ENCODE measurements at places on chromosomes 13 and 19. TPM values are rescaled to one million over a fixed set of nuclear protein-coding genes. Genes with fewer than 3 reads are reported as not detected.

DNA sequence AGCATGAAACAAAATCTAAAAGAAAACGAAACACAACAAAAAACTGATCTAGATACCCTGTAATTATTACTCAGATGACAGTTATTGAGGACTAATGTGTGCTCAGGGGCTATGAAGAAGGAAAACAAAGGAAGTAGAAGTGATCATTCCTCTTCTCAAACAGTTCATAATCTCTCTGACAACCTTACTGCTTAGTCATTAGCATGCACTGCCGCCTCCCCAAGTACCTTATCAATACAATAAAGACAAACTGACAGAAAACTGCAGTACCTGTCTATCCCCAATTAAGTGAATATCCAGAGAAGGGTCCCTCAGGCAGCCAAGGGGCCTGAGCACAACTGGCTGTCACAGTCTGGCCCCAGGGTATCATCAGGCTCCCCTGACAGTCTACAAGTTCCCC, 22.0 kb upstream of the POU4F1 start:
- DNase-seq, result no peak

- no peak for DNase-seq
Observed at GRCh38 chr13:24127116-24127631, 33.3 kb upstream of the SPATA13 start.

CLDND2 gene
- total RNA-seq, result not detected

DNA sequence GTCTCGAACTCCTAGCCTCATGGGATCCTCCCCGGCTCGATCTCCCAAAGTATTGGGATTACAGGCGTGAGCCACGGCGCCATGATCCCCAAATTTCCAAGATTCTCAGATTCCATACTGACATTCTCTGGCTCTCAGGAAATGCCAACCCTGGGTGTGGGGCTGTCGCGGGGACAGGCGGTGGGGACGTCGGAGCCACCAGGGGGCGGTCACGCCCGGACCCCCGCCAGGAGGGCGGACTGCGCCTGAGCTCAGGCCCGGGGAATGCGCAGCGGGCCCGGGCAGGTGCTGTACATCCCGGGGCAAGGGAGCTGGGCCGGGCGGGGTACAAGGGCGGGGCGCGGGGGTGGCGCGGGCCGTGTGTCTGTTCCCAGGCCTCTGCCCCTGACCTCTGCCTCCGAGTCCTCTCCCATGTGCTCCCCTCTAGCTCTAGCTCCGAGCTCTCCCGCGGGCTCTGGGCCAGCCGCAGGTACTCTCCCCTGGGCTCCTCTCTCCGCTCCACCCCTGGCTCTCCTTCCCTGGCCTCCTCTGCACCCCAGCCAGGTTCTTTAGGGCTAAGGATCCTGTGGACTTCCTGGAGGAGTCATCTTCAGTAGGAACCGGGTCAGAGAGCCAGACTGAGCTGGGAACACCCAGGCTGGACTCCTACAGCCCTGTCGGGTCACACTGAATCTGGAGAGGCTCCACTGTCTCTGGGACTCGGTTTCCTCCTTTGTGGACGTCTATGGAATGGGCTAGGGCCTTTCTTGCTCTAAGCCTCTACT, 2.4 kb downstream of the PPP1R13L start:
- DNase-seq, result no peak

DGKH gene
- total RNA-seq, result 3.4 TPM

ZNF177 gene
- total RNA-seq, result 3.1 TPM

DNA sequence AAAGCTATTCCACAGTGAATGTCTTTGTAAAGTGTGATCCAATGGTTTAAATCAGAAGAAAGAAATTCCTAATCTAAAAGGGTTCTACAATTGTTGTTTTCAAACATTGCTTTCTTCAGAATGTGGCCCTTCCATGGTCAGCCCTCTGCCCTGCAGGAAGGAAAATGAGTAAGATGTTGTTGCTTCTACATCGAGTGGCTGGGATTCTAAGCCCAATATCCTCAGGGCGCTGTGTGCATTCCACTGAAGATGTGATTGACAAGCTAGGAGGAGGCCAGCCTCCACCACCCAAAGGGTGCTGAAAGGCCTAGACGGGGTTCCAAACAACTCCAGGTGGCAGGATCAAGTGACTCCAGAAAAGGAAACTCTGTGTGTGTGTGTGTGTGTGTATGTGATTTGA, 316.9 kb upstream of the TSHZ3 start:
- DNase-seq, result no peak

DNA sequence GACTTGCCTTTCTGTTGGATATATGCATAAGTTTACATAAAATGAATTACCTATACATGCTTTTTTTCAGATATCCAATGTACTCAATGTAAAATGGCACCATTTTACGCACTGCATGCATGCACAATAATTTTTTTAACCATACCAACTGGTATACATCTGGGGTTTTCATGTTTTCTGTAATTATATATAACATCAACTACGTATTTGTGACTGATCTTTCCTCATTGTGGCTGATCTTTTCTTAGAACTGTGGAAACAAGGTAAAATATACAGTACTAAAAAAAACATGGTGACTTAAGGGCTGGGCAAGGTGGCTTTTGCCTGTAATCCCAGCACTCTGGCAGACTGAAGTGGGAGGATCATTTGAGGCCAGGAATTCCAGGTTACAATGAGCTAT, 18.5 kb downstream of the PSPC1 start:
- DNase-seq, result no peak

DNA sequence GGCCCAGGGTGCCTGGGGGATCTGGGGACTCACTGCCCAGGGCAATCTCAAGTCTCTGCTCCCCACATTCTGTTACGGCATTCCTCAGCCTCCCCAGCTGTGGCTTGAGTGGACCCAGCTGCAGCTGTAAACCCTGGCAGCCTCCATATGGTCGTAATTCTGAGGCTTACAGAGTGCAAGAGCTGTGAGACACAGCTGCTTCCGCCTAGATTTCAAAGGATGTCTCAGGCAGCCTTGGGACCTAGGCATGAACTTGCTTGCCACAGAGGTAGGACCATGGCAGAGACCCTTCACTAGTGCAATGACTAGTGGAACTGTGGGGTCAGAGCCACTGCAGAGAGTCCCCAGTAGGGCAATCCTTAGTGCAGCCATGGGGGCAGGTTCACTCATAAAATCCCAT, 297.5 kb downstream of the ENOX1 start:
- DNase-seq, result no peak

OR7A5 gene
- total RNA-seq, result not detected

Measured in M059J (cell line).